ENCODE measurements at places on chromosomes 6 and 20.
A peak's percentile ranks its signal among the peaks of the same experiment; 100 is the strongest.

DNA sequence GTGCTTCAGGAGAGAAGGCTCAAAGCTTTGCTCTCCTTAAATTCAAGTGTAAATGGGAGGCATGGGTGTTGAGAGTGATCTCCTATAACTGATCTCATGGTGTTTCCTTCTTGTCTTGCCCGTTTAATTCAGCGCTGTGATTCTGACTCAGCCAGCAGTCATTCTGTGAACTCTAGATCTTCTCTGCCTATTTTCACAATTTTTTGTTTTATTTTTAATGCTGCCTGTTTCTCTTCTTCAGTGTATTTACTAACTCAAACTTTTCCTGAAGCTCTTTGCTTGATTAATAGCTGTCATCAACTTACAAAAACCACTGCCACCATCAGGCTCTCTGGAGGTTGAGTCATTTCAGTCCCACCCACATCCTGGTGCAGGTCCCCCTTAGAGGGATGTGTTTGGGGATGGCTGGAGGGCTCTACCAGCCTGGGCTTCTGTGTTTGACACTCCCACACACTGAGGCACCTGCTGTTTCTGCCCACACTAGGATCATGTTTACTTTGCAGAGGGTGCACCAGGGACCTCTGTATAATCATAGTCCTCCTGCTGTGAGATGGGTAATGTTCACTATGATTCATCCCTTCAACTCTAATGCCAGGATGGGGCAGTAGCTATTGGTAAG, 94.0 kb downstream of the SHLD1 start:
- DNase-seq = peak; percentile 5

- DNase-seq = no peak
These were observed 72.0 kb downstream of the SOX4 start for GRCh38 chr6:21665392-21666200.

DNA sequence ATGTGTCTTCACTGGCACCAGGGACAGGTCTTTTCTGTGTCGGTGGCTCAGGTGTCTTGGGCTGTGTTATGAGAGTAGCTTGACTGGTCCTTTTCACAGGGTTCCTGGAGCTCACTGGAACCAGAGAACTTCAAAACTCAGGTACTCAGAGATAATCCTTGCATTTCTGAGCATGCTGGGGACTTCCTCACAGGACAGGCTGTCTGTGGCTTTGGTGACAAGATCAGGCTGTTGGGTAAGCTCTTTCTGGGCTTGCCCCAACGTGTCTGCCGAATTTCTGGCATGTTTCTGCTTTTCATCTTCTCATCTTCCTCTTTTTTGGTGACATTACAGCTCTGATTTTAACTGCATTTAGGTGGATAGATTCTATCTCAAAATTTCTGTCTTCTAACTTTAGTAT, 270.0 kb downstream of the CDH26 start:
- no peak for DNase-seq

DNA sequence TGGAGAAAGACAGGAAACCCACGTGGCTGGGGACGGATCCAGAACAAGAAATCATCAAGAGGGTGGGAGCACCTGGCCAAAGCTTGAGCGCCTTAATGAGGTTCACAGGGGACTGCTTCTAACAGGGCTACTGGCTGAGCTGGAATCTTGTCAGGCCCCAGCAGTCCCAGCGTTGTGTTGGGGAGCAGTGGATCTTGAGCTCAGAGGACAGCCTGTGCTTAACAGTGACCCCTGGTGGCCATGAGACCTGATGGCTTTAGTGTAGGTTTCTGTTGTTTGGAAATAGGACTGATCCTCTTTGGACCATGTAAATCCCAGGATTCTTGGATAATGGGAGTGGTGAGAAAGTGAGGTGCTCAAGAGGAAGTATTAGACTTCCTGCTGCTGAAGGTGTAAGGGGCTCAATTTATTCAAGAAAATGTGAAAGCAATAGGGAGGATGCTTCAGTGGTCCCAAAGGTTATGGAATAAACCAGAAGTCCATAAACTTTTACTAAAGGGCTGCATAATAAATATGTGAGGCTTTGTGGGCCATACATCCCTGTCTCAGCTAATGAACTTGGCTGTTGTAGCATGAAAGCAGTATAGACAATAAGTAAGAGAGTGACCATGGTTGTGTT, 216.2 kb downstream of the NFATC2 start:
- peak; percentile 22 for DNase-seq

- no peak for DNase-seq
These were observed 79.2 kb upstream of the PLN start for GRCh38 chr6:118468682-118469465.

DNA sequence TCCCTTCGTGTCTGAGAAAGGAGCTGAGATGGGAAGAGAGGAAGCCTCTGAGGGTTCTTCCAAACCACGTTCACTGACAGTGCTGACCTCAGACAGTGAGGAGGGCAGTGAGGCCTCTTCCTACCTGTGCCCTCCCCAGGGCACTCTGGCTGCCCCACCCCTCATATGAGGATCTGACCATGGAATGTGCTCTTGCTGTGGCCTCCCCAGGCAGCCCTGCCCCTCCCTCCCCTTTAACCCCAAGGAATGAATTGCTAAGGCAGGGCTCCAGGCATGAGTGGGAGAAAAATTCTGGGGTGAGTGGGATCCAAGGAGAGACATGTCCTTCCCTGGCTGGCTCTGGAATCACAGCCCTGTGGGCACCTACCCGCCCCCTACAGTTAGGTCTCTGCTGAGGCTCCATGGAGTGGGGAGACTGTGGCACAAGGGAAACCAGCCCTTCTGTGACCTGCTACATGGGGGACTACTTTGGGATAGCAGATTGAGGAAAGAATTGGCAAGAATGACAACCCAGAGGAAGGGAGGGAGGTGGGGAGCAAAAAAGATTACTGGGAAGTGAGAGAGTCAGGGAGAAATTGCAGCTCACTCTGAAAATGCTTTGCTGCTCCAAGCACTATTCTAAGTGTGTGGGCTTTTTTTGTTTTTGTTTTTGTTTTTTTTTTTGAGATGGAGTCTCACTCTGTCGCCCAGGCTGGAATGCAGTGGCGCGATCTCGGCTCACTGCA, 29.4 kb downstream of the TNXB start:
- DNase-seq = no peak

GRCh38 chr6:30914854-30915590, 984 bp downstream of the VARS2 start:
- no peak for DNase-seq

GRCh38 chr20:20235681-20236080, 132.2 kb upstream of the INSM1 start:
- DNase-seq = no peak

- DNase-seq = no peak
These were observed 14.1 kb upstream of the CD24 start for GRCh38 chr6:106988664-106989063.

GRCh38 chr6:36692220-36692619, 5.4 kb upstream of the RAB44 start:
- DNase-seq = no peak

GRCh38 chr20:14142171-14142570, 146.9 kb downstream of the MACROD2 start:
- no peak for DNase-seq

DNA sequence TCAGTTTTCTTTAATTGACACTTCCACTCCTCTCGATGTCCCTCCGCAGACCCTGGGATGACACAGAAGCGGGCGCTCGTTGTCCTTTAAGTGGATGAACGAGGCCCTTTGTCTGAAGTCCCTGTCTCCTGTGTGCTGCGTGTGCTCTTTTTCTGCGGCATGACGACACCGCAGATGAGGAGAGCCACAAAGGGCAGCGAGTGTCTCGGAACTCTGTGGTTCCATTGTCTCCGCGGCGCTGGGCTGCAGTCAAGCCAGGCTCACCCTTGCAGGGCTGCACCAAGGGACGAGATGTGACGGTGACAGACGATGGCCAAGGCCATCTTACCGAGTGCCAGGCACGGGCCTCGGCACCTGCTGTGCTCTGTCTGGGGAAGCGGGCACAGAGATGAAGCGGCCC, 10.6 kb downstream of the PRR18 start:
- no peak for DNase-seq

DNA sequence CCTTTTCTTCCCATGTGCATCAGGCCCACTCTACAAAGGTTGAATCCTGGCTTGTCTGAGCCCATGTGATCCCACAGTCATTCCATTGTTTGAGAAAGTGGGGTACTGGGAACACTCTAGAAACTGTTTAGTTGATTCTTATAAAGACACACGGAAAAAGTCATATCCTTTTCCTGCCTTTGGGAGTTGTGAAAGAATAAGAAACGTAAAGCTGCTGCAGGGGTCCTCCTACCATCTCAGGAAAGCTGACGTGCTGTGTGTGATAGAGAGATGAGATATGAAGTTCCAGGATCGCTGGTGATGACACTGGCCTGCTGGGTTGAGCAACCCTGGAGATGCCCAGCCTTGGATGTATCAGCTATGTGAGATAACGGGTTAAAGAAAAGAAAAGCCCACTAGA, 21.3 kb upstream of the HLA-DRB5 start:
- no peak for DNase-seq

DNA sequence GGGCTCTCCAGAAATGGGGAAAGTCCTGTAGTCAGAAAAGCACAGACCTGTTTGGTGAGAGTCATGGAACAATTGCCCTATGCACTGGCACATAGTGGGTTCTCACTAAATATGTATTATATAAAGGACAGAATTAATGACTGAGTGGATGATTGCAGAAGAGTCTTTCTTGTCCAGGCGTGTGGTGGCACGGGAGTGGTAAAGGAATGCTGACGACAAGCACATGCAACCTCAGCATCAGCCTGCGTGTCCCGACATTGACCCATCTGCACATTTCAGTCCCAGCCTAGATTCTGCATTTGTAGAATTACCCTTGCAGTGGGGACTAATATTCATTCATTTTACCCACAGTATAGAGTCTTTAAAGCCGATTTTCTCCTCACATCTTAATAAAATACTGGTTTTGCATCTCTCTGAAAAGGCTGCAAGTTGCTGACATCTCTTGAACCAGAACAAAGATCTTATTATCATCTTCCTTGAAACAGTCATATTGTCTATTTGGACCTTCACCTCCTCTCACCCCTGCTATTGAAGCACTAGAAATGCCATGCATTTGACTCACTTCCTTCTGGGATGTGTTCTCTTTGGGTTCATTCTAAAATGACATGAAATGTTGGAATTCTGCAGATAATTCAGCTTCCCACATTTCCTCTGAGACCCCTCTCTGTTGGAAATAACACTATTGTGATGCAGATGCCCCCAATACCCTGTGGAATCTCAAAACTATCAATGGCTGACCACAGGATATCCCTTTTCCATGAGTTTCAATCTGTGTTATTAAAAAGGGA, 883.6 kb upstream of the FLRT3 start:
- DNase-seq = no peak

DNA sequence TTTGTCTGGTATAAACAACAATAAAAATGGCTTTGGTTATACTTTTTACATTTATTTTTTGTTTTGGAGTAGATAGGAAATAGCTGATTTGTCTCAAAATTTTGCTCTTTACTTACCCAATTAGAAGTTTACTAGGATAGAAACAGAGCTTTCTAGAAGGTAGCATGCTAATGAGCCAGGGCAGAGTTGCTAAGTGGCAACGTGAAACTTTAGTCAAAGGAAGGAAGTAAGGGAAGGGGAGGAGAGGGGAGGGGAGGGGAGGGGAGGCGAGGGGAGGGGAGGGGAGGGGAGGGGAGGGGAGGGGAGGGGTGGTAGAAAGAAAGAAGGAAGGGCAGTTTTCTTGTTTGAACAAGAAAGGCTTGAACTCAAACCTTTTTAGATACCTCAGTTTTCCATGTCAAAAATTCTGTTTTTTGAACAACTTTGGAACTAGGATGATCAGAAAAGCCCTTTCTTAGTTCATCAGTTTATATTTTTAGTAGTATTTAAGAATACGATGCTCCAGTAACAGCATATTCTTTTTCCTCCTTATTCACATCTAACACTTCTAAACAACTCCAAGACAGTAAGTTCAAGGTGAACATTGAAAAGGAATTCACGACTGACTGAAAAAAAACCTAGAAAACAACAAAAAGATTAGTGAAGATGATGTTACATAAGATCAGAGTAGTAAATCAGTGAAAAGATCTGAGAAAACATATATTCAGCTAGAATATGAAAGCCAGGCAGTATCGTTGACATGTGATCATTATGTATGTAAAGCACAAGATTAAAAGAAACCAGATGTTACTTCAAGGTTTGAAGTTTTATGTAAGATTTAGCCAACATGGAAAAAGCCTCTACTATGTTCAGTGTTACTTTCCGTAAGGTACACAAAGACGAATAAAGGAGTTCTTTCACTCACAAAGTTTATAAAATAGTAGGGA, 263.4 kb downstream of the ARHGAP18 start:
- DNase-seq = no peak

GRCh38 chr6:141401168-141401567, 731.6 kb upstream of the GJE1 start:
- DNase-seq = no peak

- no peak for DNase-seq
These were observed 78.1 kb downstream of the PRSS35 start for GRCh38 chr6:83590416-83590815.

DNA sequence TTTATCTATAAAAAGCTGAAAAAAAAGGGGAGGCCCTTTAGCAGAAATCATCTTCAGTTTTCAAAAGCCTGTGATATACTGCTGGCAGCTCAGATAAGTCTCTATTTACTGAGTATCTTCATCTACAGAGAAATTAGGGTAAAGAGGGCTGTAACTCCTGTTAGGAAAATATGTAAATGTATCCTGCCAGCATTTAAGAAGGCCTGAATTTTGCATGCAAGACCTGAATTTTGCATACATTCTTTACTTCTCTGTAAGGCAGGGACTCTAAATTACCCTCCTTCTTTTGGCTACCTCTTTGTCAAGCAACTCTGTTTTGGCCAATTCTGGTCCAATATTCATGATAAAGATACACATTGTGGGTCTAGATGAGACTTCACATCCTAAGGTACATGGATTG, 150.6 kb upstream of the SPACA1 start:
- DNase-seq = no peak

DNA sequence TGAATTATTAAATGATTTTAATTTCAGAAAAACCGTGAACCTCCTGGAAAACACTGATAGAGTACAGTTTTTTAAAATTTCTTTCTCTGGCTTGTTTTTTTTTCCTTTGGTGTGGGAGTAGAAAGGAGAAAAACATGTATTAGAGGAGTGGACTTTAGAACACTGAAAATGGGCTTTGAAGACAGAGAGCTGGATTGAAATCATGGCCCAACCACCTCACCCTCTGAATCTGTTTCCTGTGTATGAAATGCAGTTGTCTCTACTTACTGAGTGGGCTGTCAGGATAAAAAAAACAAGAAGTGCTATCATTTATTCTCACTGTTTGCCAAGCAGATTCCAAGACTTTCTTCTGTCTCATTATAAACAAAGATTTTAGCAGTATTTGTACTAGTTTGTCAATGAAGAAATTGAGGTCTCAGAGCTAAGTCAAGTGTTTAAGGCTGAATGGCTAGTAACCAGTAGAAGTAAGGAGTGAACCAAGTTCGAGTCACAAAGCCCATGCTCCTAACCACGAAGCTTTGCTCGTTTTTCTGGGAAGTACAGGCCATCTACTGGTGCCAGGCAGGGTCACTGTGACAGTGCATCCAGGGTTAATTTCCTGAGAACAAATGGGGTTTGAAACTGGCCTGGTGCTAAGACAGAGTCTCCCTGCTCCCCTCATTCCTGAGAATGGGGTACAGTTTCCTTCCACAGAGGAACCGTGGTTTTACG, 256.4 kb downstream of the TMEM242 start:
- no peak for DNase-seq

Measured in stimulated activated CD8-positive, alpha-beta memory T cell treated with anti-CD3 and anti-CD28 coated beads, Interleukin-4, amount 100 ng/mL, for 1 hour (primary cell).